SW 1271 (cell line): ENCODE measurements at places on chromosomes 3 and 15.

DNA sequence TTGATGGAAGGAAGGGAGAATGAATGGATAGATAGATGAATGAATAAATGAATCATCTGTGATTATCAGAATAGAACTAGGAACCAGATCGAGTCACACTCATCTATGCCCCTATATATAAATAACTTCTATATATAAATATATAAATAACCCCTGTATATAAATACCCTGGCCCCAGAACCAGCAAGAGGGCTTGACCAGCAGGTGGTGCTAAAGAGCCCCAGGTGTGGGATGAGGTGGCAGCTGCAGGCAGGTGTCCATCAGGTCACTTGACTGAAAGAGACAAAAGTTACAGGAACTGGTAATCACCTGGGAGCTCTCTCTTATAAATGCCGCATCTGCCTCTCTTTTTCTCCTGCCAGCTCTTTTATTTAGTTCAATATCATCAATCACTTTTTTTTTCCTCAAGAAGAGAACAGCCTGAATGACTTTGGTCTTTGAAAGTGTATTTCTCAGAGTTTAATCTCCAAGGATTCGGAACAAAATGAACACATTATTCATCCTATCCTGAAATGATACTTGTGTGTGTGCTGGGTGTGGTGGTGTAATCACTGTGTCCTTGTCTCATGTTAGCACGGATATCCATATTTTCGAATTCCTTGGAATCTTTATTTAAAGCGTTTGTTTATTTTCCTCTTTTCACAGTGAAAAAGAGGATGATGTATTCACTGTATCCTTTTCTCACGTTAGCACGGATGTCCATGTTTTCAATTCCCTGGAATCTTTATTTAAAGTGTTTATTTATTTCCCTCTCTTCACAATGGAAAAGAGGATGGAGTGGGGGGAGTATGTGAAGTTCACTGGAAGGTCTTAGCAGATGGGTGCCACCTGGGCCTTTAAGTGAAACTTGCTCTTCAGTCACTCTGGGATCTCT lies 35.4 kb upstream of the ATG7 start:
- DNase-seq: peak; percentile 63

GRCh38 chr3:146577662-146578061 lies 27.5 kb downstream of the PLSCR5 start:
- DNase-seq: no peak

DNA sequence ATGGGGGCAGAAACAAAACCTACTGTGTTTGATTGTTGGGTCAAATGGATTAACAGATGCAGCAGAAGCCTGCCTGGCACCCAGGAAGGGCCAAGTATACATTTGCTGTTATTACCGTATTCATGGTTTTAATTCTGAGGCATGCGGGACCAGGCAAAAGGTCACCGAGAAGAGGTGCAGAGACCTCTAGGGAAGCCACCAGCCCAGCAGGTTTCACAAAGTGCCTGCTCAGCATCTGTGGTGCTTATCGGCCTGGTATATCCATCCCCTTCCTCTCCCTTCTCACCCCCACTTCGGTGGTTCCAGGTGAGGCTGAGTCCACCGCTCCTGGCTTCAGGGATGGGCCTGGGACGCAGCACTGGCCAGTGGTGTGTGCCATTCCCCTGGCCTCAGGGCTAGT lies 13.1 kb downstream of the TPRA1 start:
- no peak for DNase-seq

DNA sequence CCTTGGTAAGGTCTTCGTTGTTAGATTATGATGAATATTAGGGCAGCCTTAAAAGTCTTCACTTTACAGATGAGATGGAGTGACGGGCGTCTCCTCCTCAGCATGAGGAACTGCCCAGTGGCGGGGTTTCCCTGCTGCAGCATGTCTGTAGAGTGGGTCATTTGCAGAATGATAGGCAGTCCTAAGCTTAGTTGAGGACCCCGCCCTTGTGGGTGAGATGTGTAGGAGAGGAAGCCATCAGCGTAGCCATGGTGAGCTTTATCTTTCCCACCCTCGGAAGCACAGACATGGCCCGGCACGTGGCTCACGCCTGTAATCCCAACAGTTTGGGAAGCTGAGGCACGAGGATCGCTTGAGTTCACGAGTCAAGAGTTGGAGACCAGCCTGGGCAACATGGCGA lies 877 bp downstream of the NIT2 start:
- DNase-seq: peak; percentile 4

DNA sequence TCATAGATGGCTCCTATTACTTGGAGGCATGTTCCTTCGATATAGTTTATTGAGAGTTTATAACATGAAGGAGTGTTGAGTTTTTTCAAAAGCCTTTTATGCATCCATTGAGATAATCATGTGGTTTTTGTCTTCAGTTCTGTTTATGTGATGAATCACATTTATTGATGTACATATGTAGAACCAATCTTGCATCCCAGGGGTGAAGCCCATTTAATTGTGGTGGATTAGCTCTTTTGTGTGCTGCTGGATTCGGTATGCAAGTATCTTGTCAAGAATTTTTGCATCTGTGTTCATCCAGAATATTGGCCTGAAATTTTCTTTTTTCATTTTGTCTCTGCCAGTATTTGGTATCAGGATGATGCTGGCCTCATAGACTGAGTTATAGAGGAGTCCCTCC lies 81.0 kb downstream of the NAALADL2 start:
- DNase-seq: no peak

GRCh38 chr15:73004462-73004861 lies 47.8 kb upstream of the NEO1 start:
- no peak for DNase-seq

DNA sequence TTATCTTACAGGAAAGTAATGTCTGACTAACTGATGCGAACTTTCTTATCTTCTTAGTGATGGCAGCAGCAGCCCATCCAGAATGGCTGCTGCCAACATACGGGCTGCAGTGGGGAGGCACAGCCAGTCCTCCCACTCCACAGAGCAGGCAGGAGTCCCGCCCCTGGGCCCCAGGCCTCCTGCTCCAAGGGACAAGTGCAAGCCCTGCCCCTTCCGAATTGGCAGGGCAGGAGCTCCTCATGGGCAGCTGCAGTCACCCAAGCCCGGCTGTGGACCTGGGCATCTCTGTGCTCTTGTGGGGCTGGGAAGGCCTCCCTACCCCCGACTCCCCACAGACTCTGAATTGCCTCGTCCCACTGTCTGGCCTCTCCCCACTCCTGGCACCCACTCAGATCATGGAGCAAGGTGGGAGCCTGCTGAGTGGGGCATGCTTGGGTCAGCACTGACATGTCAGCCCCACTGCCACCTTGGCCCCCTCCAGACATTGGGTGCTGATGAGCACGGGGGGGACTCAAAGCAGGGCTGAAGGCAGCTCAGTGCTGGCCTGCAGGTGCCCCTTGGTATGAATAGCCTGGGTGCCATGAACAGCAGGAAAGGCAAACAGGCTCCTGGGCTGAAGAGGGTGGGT lies 618.9 kb upstream of the KCNMB2 start:
- no peak for DNase-seq

DNA sequence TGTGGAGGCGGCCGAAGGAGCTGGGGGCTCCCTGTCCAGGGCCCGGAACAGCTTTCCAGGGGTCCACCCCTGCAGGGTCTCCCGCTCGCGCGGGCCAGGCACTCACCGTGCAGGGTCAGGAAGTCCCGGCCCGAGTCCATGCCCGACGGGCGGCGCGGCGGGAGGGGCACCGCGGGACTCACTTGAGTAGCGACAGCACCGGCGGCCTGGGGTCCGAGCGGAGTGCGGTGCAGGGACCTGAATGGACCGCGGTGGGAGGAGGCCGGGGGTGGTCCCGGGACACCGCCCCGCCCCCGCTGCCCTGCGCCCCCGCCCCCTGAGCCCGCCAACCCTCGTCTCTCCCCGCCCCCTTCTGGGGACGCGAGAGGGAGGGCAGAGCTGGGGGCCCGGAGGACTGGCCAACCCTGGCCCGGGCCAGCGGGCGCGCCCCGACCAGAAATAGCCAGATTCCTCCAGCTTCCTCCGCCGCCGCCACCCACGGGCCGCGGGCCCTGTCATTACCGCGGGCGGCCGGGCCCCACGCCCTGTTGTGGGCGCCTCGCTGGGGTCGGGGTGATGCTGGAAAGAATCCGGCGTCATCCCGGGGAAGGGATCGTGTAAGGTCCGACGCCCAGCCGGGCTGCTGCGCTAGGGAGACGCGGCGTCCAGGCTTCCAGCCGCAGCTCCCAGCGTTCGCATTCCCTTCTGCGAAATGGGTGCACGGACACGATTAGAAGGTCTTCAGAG lies at the start of gene PLCD1:
Gene PLCD1 (minus strand): TSS at position 243 of the 726 bp plus-strand sequence. CDS start 103 bp downstream, at position 140.
- DNase-seq: no peak

- no peak for DNase-seq
Measured at GRCh38 chr3:107307205-107307604, 70.0 kb upstream of the CCDC54 start.

DNA sequence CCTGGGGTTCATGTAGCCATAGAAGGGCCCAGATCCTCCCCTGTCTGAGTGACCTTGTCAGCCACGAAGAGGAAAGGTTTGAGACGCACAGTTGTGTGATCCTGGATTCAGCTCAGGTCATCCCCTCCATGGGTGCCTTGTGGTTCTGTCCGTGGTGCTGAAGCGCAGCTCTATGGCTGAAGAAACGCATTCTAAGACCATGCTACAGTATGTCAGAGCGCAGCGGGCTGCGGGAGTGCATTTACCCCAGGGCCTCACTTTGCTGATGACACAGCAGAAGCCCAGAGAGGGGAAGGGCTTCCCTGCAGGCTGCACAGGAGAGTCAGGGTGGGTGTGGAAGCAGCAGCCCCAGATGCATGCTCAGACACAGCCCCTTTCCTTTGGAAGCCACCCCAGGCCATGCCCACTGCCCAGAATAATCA lies 68.8 kb upstream of the IQSEC1 start:
- no peak for DNase-seq

- DNase-seq: no peak
Measured at GRCh38 chr3:131892331-131892730, 142.5 kb downstream of the CPNE4 start.

- no peak for DNase-seq
Measured at GRCh38 chr3:3503411-3503810, 295.8 kb upstream of the LRRN1 start.

- no peak for DNase-seq
Measured at GRCh38 chr15:90851940-90852339, 16.4 kb upstream of the FURIN start.

- DNase-seq: no peak
Measured at GRCh38 chr15:62231856-62232255, 66.8 kb upstream of the C2CD4B start.
